Activated T-helper 1 cell treated with Interleukin-2 at 50 U/mL for 16 hours (primary cell): ENCODE measurements at places on chromosomes 2 and 18.

DNA sequence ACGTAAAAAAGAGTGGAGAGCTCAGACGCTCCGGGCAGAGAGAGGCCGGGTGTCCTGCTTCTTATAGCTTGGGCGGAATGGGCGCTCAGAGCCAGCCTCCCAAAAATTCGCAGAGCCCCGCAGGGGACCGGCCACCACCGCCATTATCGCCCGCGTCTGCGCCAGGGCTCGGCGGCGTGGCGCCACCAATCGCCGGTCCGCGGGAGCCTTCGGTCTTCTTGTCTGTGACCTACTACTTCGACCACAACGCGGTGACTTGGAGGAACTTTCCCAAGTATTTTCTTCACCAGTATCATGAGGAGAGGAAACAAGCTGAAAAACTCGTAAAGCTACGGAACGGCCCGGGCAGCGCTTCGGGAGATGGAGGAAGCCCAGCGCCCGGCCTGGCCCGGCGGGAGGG lies 1138.1 kb upstream of the CHAC2 start:
- DNase-seq: no peak

GRCh38 chr2:135055182-135055786 lies 3.2 kb downstream of the RAB3GAP1 start:
- DNase-seq: no peak

DNA sequence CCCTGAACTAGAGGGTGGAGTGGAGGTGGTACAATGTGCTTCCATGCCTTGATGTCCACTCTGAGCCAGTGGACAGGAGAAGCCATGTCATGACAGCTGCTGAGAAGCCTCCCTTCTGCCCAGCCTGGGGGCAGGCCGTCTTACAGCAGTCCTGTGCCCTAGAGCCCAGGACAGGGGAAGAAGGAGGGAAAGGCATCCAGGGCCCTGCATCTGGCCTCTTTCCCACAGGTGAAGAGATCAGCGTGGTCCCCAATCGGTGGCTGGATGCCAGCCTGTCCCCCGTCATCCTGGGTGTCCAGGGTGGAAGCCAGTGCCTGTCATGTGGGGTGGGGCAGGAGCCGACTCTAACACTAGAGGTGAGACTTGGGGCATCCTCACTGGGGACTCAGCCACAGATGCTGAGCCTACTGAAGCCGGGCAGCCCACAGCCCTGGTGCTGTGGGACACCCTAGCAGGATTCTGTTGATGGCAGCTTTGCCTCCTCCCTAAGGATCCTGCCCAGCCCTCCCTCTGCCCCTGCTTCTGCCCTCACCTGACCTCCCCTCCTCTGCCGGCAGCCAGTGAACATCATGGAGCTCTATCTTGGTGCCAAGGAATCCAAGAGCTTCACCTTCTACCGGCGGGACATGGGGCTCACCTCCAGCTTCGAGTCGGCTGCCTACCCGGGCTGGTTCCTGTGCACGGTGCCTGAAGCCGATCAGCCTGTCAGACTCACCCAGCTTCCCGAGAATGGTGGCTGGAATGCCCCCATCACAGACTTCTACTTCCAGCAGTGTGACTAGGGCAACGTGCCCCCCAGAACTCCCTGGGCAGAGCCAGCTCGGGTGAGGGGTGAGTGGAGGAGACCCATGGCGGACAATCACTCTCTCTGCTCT lies 3.1 kb downstream of the IL36RN start:
- no peak for DNase-seq

DNA sequence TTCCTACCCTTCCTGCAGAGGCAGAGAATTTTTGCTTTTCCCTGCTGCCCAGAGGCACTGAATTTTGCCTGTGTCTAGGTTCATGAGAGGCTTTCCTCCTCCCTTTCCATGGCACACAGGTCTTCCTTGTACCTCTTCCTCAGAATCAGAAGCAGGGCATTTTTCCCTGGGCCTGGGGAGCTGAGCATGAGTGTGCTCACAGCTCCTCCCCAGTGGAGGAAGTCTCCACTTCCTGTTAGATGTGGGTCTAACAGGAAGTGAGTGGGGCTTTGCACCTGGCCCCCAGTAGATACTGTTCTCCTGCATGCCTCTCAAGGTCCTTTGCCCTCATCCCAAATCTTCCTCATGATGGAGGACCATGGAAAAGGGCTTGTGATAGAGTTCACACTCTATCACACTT lies 297.2 kb upstream of the FIGN start:
- DNase-seq: no peak

DNA sequence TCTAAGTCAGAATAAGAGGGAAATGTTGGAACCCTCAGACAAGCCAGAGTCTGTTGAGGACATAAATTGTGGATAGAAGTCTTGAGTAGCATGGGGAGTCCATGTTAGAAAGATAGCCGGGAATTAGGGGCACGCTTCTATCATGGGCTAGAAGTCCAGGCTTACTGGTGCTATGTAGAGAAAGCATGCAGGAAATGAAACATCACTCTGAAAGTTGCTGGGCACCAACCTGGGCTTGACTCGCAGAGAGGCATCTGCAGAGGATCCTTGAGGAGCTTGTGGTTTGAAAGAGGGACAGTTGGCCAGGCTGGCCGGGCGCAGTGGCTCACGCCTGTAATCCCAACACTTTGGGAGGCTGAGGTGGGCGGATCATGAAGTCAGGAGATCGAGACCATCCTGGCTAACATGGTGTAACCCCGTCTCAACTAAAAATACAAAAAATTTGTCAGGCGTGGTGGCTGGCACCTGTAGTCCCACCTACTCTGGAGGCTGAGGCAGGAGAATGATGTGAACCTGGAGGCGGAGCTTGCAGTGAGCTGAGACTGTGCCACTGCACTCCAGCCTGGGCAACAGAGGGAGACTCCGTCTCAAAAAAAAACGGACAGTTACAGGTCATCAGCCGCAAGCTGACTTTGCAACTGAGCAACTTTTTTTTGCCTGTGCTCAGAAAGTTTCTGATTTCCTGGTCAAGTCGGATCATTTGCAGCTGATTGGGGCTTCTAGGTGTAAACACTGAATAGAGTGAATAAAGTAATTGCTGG lies 24.9 kb downstream of the CERS6 start:
- no peak for DNase-seq
